ENCODE measurements at places on chromosomes 3 and 15. TPM values are rescaled to one million over a fixed set of nuclear protein-coding genes. Genes with fewer than 3 reads are reported as not detected.

The KLHL6 gene
- 1.2 TPM for polyA plus RNA-seq

The TXNRD3 gene
- polyA plus RNA-seq: 3.8 TPM

The SERPINI2 gene
- polyA plus RNA-seq: 1.1 TPM

The SH2D7 gene
- polyA plus RNA-seq: not detected

The CHRD gene
- 7.1 TPM for polyA plus RNA-seq

The MUSTN1 gene
- 45.5 TPM for polyA plus RNA-seq

DNA sequence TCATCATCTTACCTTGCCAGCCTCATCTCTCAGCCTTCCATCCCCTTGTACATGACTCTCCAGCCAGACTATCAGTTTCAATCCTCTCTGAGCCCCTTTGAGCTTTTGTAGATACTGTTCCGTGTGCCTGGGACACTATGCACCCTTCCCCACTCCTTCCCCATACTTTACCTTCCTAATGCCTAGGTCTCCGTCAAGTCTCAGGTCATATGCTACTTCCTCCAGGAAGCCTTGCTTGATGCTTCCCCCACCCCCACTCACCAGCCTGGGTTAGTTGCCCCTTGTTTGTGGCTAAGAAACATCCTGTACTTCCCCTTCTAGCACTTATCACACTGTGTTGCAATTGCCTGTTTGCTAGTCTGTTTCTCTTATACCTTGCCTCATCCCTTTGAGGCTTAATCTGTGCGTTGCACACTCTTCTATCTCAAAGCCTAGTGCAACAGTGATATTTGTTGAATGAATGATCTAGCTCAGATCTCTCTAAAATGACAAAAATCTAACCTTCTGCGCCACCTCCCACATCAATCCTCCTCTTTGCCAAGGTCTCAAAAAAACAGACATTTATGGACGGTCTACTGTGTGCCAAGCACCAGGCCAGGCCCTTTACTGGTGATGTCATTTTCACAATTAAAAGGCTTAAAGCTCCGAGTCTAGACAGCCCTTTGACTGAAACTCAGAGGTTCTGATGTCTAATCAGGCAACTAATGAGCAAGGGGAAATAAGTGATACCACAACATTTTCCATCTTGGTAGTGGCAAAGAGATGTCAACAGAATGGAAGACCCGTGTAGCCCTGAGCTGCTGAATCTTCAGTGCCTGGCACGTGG, 6.5 kb upstream of the USP3 start:
- peak; percentile 71 for DNase-seq
- no peaks in the 10 kb centered on the region for H3K27me3 ChIP-seq
- peaks cover 61% of the 10 kb centered on the region for H3K4me1 ChIP-seq
- H3K36me3 ChIP-seq: no peaks in the 10 kb centered on the region

- DNase-seq: peak; percentile 42
- no peaks in the 10 kb centered on the region for H3K36me3 ChIP-seq
- H3K27me3 ChIP-seq: no peaks in the 10 kb centered on the region
- H3K27ac ChIP-seq: no peak overlapping the region
- H3K4me1 ChIP-seq: no peaks in the 10 kb centered on the region
- no peak overlapping the region for H3K4me3 ChIP-seq
Measured at GRCh38 chr3:141083836-141084649, 32.9 kb downstream of the SPSB4 start.

- no peak overlapping the region for H3K27ac ChIP-seq
- H3K27me3 ChIP-seq: no peaks in the 10 kb centered on the region
- no peaks in the 10 kb centered on the region for H3K4me1 ChIP-seq
- no peak overlapping the region for H3K4me3 ChIP-seq
- H3K36me3 ChIP-seq: no peaks in the 10 kb centered on the region
- DNase-seq: no peak
Measured at GRCh38 chr15:62612771-62613170, 429.8 kb upstream of the TPM1 start.

DNA sequence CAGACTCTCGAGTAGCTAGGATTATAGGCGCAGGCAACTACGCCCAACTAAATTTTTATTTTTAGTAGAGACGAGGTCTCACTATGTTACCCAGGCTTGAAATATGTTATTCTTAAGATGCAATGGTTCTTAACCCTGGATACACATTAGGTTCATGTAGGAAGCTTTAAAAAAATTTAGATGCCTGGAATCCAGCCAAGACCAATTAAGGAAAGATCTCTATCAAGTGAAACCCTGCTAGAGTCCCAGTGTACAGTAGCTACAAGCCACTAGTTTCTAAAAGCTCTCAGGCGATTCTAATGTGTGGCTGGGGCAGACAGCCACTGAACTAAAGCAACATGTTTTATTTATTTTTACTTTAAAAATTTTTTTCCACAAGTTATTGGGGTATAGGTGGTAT, 33.2 kb downstream of the TRIM69 start:
- DNase-seq: no peak
- no peaks in the 10 kb centered on the region for H3K36me3 ChIP-seq
- H3K27ac ChIP-seq: no peak overlapping the region
- no peaks in the 10 kb centered on the region for H3K27me3 ChIP-seq

- no peaks in the 10 kb centered on the region for H3K4me1 ChIP-seq
- no peak overlapping the region for H3K27ac ChIP-seq
- DNase-seq: no peak
Measured at GRCh38 chr3:132174500-132174899, 139.7 kb upstream of the CPNE4 start.

- H3K4me1 ChIP-seq: peaks cover 18% of the 10 kb centered on the region
- no peak overlapping the region for H3K27ac ChIP-seq
- no peak for DNase-seq
- H3K36me3 ChIP-seq: no peaks in the 10 kb centered on the region
- H3K4me3 ChIP-seq: no peak overlapping the region
Measured at GRCh38 chr3:195806916-195807231, 4.9 kb downstream of the MUC4 start.

Measured in stomach (tissue), 19 donors.